IPS DF 6.9 (cell line): ENCODE measurements at places on chromosomes 13 and 19.

GRCh38 chr19:41787055-41787454, 9.3 kb upstream of the CEACAM3 start:
- no peaks in the 10 kb centered on the region; the same call in 1 of the 2 replicates for H3K27me3 ChIP-seq
- no peak overlapping the region for H3K27ac ChIP-seq
- no peak overlapping the region for H3K4me3 ChIP-seq
- no peaks in the 10 kb centered on the region for H3K4me1 ChIP-seq
- H3K36me3 ChIP-seq = no peaks in the 10 kb centered on the region

DNA sequence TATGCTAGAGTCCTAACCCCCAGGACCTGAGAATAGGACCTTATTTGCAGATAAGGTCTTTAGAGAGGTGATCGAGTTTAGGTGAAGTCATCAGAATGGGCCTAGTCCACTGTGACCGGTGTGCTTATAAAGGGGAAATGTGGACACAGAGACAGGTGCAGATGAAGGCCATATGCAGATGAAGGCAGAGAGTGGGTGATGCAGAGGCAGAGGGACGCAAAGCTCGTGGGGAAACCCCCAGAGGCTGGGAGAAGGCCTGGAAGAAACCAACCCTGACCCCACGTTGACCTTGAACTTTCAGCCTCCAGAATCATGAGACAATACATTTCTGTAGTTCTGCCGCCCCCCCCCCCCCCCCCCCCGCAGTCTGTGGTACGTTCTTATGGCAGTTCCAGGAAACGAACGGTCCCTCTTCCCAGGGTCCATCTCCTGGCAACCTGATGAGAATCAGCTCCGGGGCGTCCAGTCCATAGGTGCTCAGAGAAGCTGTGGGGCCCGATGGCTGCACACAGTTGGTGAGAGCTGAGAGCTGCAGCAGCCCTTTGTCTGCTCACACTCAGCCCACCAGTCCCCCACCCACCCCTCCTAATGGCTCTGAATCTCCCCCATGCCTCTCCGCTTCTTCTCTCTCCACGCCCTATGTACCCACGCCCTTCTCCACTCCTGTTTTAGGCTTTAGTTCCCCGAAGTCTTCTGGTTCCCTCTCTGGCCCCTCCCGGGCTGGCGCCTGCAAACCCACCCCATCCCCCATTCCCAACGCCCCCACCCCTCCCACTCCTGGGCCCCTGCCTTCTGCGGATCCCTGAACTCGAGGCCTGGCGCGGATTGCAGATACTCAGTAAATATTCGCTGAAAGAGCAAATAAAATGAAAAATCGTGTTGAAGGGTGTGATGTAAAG, 218.3 kb upstream of the MAB21L1 start:
- H3K4me1 ChIP-seq = peaks cover 4% of the 10 kb centered on the region; the same call in 1 of the 2 replicates
- no peaks in the 10 kb centered on the region for H3K36me3 ChIP-seq
- H3K27ac ChIP-seq = no peak overlapping the region
- H3K4me3 ChIP-seq = no peak overlapping the region

- no peak for DNase-seq
- H3K36me3 ChIP-seq = no peaks in the 10 kb centered on the region; the same call in 1 of the 2 replicates
- no peak overlapping the region for H3K4me3 ChIP-seq
- 0 out of 2 replicates have a peak, but pooled peaks cover 1% of the 10 kb centered on the region for H3K4me1 ChIP-seq
These were observed 70.9 kb upstream of the WASF3 start for GRCh38 chr13:26486550-26486949.

DNA sequence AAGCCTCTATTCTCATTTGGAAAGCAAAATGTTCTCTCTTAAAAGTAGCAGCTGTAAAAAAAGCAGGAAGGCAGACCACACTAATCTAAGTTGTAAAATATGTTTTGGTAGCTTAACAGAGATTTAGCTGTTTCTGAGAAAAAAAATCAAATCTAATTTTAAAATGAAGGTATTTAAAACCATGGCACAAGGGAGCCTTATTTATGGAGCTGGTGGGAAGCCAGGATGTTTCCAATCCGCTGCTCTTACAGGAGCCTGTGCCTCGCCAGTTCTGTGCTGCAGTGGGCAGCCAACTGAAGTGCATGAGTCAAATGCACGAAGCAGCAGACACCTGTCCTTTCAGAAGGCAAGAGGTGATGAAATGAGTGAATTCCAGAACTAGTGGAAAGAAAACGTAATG, 28.2 kb downstream of the GPC6 start:
- H3K36me3 ChIP-seq = no peaks in the 10 kb centered on the region
- no peaks in the 10 kb centered on the region for H3K27me3 ChIP-seq
- H3K4me1 ChIP-seq = peaks cover 2% of the 10 kb centered on the region; the same call in 1 of the 2 replicates
- H3K4me3 ChIP-seq = no peak overlapping the region
- no peak overlapping the region for H3K27ac ChIP-seq

- H3K4me1 ChIP-seq = no peaks in the 10 kb centered on the region
- no peaks in the 10 kb centered on the region for H3K36me3 ChIP-seq
- DNase-seq = no peak
- no peak overlapping the region for H3K4me3 ChIP-seq
- no peak overlapping the region for H3K27ac ChIP-seq
These were observed 55.9 kb upstream of the UQCRFS1 start for GRCh38 chr19:29268721-29269393.

DNA sequence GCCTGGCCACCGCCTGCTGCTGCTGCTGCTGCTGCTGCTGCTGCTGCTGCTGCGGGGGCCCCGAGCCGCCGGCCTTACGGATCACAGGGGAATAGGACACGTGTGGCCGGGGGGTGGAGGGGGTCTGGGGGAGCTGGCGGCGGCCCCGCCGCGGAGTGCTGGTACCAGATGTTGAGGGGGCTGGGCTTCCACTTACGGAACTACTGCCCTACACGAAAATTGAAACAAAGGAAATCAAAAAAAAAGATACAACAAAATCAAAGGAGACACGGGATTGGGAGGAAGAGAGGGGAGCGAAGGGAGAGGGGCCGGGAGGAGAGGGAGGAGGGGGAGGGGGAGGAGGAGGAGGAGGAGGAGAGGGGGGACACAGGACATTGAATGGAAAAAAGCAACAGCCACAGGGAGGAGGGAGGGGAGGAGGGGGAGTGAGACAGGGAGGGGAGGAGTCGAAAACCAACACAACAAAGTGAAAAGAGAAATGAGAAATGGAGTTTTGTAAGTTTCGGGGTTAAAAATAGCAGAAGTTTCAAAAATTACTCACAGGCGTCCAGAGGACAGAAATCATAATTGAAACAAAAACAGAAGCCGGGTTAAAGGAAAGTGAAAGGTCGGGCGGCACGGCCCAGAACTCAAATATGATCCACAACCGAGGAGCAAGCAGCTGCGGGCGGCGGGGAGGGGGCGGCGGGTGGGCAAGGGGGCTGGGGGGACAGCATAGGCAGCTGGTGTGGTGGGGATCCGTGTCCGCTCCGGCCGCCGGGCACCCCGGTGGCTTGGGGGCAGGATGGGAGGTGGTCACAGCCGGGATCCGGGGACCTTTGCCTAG, 57.8 kb downstream of the IER2 start:
- DNase-seq = no peak
- H3K27me3 ChIP-seq = no peaks in the 10 kb centered on the region
- no peaks in the 10 kb centered on the region; the same call in 1 of the 2 replicates for H3K36me3 ChIP-seq
- peaks cover 4% of the 10 kb centered on the region for H3K4me1 ChIP-seq
- no peak overlapping the region for H3K27ac ChIP-seq
- H3K4me3 ChIP-seq = no peak overlapping the region

DNA sequence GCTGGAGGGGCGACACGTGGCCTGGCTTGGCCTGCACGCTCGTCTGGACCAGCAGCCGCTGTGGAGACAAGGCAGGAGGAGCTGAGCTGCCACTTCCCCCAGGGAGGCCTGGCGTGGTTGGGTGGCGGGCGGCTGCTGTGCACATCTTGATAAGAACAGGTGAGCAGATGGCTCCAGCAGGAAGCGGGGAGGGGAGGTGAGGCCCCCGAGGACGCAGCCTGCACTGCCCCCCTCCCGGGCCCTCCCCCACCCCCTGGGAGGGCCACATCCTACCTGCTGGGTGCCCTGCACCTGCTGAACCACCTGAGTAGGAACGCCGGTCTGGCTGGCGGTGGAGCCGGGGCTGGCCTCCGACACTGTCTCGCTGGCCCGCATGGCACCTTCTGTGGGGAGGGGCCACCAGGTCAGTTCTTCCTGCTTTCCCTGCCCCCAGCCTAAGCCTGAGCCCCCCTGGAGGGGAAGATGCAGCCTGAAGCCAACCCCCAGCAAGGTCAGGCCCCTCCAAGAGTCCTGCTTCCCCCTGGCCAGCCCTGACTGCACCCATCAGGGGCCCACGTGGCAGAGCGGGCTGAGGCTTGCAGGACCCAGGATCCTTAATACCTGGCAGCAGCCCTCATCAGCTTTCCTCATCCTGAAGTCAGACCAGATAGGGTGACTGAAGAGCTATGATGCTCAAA, 22.8 kb downstream of the RFX1 start:
- no peak overlapping the region for H3K27ac ChIP-seq
- peaks cover 2% of the 10 kb centered on the region; the same call in 1 of the 2 replicates for H3K36me3 ChIP-seq
- H3K4me3 ChIP-seq = no peak overlapping the region
- H3K4me1 ChIP-seq = peaks cover 23% of the 10 kb centered on the region

- H3K36me3 ChIP-seq = no peaks in the 10 kb centered on the region
- H3K4me1 ChIP-seq = no peaks in the 10 kb centered on the region
- no peak for DNase-seq
These were observed 200.2 kb downstream of the DCLK1 start for GRCh38 chr13:35930665-35931631.

GRCh38 chr19:6260912-6261650, 18.7 kb downstream of the MLLT1 start:
- no peak overlapping the region for H3K27ac ChIP-seq
- no peak overlapping the region for H3K4me3 ChIP-seq
- H3K36me3 ChIP-seq = peaks cover 13% of the 10 kb centered on the region
- H3K4me1 ChIP-seq = no peaks in the 10 kb centered on the region; the same call in 1 of the 2 replicates
- no peaks in the 10 kb centered on the region for H3K27me3 ChIP-seq

DNA sequence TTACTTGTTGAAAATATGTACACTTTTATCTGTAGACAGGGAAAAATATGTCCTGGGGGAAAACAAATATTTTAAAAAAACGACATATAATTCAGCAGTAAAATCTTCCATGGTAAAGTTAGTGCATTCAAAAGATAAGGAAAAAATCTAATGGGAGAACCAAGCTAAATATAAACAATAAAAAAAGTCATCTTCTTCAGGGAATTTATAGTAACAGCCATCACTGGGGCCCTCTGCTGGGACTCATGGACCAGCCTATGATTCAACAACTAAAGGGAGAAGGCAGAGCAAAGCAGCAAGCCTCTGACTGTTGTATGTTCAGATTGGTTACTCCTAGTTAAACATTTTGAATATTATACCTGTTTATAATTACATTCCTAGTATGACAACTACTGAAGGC, 93.0 kb downstream of the ITGBL1 start:
- no peaks in the 10 kb centered on the region for H3K4me1 ChIP-seq
- H3K4me3 ChIP-seq = no peak overlapping the region
- H3K36me3 ChIP-seq = no peaks in the 10 kb centered on the region
- no peak for DNase-seq
- no peak overlapping the region for H3K27ac ChIP-seq

DNA sequence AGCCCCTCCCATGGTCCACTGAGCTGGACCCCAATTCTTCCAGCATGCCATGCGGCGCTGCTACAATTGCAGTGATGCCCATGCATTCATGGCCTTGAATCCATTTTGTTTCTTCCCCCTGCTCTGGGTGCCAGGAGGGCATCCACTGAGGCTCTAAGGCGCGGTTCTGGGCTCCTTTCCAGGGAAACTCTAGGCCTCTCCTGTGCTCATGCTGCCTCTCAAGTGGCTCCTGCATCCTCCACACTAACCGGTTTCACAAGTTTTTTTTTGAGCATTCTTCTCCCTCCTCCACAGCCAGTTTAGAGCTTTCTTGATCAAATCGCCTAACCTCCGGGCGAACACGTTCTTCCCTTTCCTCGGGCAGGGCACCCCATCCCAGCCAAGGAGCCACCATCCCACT, 69.1 kb upstream of the FLT1 start:
- no peak overlapping the region for H3K4me3 ChIP-seq
- H3K36me3 ChIP-seq = no peaks in the 10 kb centered on the region
- H3K4me1 ChIP-seq = no peaks in the 10 kb centered on the region
- H3K27me3 ChIP-seq = no peaks in the 10 kb centered on the region
- no peak for DNase-seq

DNA sequence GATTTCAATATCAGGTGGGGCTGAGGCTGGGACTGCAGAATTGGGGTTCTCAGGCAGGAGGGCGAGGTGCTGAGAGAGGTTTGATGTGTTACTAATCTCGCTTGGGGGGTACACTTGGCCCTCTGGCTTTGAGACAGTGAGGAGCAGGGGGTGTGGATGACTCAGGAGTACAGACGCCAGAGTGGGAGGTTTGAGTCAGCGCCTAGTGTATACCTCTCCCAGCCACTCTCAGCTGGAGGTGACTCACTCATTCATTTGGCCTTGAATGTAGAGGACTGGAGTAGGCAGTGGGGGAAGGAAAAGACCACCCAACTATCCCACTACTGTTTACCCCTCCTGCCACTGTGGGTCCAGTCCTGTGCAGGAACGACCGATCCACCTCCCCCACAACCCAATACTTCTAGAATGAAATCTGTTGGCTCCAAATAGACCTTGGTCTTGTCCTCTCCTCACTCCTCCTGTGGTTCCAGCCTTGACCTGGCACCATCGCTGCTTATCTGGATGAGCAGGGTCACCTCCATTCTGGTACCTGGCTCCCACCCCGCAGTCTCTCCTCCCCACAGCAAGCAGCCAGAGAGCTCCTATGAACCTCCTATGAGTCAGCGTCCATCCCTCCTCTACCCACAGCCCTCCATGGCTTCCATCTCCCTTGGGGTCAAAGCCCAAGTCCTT, 20.1 kb upstream of the ZNRF4 start:
- H3K4me1 ChIP-seq = no peaks in the 10 kb centered on the region
- no peaks in the 10 kb centered on the region for H3K36me3 ChIP-seq
- H3K27me3 ChIP-seq = no peaks in the 10 kb centered on the region
- H3K4me3 ChIP-seq = no peak overlapping the region
- no peak overlapping the region for H3K27ac ChIP-seq

DNA sequence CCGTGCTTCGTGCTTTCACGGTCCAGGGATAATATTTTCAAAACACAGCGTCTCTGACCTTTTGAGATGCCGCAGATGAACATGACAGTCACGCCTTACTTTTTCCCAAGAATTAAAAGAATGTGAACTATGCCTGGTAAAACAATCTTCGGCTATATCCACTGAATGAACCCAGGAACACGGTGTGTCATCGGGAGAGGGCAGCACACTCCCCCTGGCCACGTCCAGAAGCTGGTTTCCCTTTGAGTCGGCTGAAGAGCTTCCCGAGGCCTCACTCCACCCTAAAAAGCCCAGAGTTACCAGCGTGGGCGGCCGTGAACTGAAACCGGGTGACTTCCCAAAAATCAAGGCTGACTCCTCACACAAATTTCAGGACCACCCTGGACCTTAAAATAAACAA, 22.9 kb upstream of the SHISA2 start:
- no peak overlapping the region for H3K27ac ChIP-seq
- no peaks in the 10 kb centered on the region for H3K4me1 ChIP-seq
- DNase-seq = no peak
- H3K4me3 ChIP-seq = no peak overlapping the region
- no peaks in the 10 kb centered on the region for H3K36me3 ChIP-seq
- no peaks in the 10 kb centered on the region for H3K27me3 ChIP-seq

GRCh38 chr13:66958611-66959010, 271.5 kb downstream of the PCDH9 start:
- no peak for DNase-seq
- no peaks in the 10 kb centered on the region for H3K4me1 ChIP-seq
- no peak overlapping the region for H3K27ac ChIP-seq
- no peaks in the 10 kb centered on the region for H3K36me3 ChIP-seq
- H3K4me3 ChIP-seq = no peak overlapping the region
- H3K27me3 ChIP-seq = no peaks in the 10 kb centered on the region

- no peak overlapping the region for H3K27ac ChIP-seq
- no peaks in the 10 kb centered on the region for H3K36me3 ChIP-seq
- H3K4me1 ChIP-seq = no peaks in the 10 kb centered on the region
- DNase-seq = no peak
- no peaks in the 10 kb centered on the region for H3K27me3 ChIP-seq
These were observed 365.9 kb downstream of the ZNF536 start for GRCh38 chr19:30738047-30738446.

- DNase-seq = no peak
- H3K27ac ChIP-seq = no peak overlapping the region
- peaks cover 78% of the 10 kb centered on the region for H3K27me3 ChIP-seq
- H3K4me1 ChIP-seq = peaks cover 15% of the 10 kb centered on the region
These were observed 1.7 kb downstream of the COMP start for GRCh38 chr19:18789422-18789869.
